Stimulated activated naive CD4-positive, alpha-beta T cell (primary cell): ENCODE measurements at places on chromosomes 4 and X.

DNA sequence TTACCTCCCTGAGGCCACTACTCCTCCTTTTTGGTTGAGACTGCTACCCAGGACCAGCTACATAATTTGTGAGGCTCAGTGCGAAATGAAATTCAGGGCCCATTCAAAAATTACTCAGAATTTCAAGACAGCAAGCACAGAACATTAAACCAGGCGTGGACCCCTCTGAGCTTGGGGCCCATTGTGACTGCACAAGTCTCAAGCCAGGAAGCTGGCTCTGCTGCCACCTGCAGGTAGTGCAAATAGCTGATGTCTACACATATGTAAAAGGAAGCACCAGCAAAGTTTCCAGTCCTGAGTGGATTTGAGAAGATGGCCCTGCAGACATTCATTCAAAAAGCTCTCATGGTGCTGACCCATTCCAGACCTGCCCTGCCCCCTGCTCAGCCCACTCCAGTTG lies 213.4 kb upstream of the LNX1 start:
- no peak for DNase-seq

- no peak for DNase-seq
Observed at GRCh38 chrX:80879143-80879542, 69.5 kb upstream of the BRWD3 start.

DNA sequence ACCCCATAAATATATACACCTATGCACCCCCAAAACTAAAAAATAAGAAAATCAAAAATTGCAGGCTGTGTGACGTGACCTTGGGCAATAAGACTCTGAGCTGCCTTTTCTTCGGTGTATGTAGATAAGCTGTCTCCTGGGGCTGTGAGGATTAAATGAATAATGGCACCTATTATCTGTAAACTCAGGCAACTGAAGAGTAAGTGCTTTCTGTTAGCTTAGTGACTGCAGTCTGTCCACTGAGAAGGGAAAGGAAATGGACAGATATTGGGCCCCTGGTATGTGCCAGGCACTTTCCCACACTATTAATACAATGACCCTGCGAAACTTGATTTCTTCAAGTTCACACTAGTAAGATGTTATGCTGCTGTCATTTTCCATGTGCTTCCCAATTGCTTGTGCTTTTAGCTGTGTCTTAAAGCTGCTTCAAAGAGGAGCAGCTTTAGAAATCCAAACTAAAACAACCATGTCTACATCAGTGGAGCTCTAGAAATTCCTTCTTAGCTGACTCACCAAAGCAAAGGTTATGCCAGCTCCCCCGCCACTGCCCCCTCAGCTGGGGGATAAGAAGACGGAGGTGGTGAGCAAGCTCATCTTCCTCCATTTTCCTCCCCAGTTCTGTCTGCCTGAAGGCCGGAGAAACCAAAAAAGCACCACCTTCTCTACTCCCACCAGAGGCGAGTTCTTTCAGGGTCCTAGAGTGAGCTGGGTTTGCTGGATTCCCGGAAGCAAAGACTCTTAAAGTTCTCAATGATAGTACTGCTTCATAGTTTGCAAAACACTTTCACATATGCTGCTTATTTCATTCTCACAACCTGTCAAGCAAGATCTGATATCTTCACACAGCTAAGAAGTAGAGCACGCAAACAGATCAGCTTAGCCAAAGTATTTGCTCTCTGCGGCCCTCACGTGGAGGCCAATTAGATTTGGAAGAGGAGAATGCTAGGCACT lies 8.8 kb upstream of the DGAT2L6 start:
- no peak for DNase-seq

- DNase-seq: no peak
Observed at GRCh38 chr4:182346675-182347375, 103.6 kb downstream of the TENM3 start.

DNA sequence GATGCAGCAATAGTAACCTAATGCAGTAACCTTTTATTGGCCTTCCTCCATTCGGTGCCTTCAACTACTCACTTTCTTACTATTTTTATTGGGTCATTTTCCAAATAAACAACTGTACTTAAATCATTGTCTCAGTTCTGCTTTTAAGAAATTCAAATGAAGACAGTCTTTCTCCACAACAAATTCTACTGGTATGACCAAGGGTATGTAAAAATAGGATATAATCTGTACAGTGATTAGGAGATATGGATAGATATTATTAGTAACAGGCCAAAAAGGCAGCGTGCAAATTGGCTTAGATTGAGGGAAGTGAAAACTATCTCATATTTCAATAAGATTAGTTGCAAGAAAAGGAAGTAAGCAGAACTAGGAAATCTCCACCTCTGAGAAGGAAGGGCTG lies 177.4 kb upstream of the PPP1R2C start:
- DNase-seq: no peak

GRCh38 chrX:47530049-47530448 lies 31.0 kb upstream of the ARAF start:
- no peak for DNase-seq

- no peak for DNase-seq
Observed at GRCh38 chr4:94939791-94940519, 182.2 kb downstream of the BMPR1B start.

DNA sequence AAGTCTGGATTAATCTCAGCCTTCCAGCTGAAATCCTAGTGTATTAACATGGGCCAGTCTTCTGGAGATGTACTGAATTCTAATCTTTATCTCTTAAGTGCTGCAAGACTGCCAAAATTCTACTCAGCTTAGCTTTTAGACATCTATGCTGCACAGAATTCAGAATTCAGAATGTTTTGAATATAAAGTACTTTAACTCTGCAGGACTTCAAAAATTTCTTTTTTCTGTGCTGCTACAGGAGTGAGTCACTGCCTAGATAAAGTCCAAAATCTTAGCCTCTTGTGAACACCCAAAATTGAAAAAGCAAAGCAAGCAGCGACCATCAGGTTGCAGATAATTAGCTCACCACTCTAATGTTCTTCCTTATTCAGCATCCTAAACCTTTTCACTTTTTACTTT lies 1092.6 kb upstream of the PCDH10 start:
- no peak for DNase-seq

DNA sequence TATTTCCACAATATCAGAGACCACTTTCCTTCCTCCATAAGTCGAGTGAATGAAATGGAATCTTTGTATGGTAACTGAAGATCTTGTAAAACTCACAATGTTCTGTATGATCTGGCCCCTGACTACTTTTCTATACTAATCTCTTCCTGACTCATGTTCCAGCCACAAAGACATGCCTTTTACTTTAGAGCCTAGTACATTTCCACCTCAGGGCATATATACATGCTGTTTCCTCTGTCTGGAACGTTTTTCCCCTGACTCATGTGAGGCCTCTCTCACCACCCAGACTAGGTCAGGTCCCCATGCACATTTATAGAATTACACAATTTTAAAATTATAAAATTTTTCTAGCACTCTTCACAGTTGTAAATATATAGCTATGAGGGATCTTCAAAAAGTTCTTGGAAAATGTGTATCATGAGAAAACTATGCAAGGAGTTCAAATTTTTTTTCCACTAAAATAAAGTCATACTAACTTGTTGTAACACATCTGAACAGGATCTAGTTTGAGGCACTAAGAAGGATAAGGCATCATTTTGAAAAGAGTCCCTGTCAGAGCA lies 208.8 kb downstream of the SH2D1A start:
- no peak for DNase-seq

- DNase-seq: no peak
Observed at GRCh38 chr4:8556341-8557150, 23.6 kb upstream of the GPR78 start.

DNA sequence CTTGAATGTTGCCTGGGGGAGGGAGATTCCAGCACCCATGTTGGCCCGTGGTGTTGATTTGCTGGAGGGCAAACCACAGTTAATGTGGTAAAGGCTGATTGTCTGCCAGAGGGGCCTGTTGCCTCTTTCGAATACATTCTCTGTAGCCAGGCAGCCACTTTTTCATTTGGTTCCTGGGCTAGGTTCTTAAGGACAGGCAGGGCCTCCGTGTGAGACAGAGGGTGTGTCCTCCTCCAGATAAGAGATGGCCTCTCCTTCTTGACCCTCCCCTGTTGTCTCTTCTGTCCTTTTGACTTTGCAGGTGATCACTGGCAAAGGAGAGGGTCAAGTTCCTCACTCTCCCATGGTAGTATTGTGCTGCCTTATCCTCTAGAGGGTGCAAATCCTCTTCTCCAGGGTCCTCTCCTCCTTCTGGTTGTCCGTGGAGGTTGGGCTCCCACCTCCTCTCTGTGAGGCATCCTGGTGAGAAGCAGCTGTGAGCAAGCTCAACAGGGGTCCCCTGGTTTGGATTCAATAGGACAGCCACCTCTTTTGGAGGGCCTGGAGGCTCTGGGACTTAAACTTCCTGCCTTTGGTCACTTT lies 44.9 kb downstream of the ZNF182 start:
- peak; percentile 26 for DNase-seq

DNA sequence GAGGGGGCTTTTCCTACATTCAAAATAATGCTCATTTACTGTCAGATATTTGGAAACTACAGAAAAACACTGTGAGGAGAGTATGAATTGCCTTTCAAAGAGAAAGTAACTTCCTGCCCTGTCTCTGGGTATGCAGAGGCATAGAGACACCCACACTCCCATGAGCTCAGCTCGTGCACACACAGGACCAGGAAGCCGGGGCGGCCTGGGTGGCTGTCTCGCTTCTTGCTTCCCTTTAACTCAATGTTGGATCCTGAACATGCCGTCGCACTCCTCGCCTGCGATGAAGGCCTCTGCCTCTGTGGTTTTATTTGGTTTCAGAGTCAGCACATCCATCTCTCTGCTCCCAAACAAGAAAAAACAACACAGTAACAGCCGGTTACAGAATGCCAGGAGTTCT lies 40.1 kb upstream of the GPR78 start:
- no peak for DNase-seq

GRCh38 chr4:79408063-79408462 lies at the start of gene GK2:
TSS of gene GK2 (minus strand) at chr4:79408228. CDS start at chr4:79408200, 28 bp downstream.
- no peak for DNase-seq

DNA sequence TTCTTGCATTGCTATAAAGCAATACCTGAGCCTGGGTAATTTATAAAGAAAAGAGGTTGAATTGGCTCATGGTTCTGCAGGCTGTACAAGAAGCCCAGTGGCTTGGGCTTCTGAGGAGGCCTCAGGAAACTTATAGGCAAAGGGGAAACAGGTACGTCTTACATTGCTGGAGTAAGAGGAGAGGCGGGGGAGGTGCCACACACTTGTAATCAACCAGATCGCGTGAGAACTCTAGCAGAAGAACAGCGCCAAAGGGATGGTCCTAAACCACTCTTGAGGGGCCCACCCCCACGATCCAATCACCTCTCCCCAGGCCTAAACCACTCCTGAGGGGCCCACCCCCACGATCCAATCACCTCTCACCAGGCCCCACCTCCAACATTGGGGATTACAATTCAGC lies 50.6 kb upstream of the SHOX start:
- no peak for DNase-seq

DNA sequence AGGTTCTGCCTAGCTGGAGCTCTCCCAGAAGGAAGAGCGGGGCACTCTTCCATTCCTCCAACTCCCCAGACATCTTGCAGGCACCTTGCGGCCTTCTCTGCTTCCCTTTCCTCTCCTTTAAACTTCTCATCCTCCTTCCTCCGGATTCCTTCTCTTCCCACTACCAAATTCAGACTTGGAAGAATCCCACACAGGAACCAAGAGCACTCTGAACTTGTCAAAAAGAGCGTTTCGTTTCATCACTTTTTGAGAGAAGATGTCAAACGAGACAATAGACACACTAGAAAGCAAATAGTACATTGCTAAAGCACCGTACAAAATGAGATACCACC lies 512 bp upstream of the UCP1 start:
- DNase-seq: no peak

DNA sequence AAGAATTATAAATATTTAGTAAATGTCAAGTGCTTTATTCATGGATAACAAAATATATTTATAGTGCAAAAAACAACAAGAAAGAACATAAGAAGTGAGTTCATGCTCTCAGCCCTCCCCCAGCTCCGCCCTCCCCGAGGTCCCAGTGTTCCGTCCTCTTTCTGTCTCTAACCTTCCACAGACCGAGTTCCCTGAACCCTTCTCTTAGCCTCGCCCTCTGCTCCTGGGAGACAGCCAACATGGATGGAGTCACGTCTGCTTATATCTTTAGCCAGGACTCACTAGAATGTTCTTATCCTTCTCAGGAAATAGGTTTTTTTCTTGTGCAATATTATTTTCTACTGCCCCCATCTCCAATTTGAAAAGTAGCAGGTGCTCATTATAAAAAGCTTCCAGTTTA lies 40.1 kb upstream of the HELT start:
- DNase-seq: no peak

DNA sequence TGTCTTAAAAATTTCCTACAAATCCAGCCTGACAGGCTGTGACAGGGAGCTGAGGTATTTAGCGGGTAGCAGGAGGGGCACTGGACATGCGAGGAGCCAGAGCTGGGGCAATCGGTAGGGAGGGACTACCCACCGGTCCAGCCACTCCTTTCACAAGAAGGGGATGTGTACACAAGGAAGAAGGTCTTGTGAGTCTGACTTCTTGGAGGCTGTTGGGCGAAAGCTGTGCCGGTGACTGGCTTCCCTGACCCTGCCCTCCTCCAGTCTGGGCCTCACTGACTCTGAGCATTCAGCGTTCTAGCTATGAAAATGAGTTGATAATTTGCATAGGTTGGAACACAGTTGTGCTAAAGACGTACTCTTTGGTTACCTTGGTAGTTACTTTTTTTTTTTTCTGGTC lies 12.7 kb upstream of the CXCL8 start:
- no peak for DNase-seq

DNA sequence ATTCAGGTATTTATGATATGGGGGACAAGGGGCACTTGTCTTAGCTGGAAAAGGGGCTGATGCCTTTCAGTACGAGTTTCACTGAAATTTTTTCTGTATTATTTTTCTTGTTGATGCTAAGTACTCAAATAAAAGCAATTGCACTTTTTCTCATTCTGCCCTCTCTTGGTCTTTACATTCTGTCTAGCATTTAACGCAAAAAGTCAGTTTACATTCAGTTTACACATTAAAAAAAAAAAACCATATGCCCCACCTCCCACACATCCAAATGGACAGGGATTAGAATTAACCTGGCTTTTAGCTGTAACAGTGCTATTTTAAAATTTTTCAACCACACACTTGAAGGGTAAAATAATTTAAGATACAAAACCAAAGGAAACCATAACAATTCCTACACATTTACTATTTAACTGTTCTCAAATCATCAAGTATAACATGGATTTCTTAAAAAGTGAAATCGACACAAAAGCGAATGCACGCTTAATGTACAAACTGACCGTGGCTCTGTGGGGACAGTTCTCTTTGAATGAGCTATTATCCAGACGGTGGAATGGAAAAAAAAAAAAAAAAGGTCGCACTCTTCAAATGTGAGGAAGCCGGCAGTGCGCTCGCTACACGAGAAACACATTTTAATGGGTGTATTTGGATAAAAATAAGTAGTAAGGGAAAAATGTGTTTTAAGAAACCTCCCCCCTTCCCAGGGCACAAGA lies 1.4 kb downstream of the AMMECR1 start:
- DNase-seq: no peak

DNA sequence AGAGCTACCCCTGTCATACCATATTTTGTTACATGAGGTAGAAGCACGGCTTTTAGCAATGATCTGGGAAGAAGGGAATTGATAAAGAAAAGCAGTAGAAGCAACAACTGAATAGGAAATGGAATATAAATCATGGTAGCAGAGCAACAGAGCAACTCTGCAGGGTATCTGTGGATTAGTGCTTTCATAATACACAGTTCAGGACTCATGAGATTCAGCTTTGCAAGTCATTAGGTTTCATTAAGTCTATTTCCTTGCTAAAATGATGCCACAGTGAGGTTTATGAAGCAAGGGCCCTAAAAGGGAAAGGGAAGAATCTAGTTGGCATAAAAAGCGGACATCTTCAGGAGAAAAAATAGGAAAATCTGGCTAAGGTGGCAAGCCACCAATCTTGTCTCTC lies 45.6 kb upstream of the GRPR start:
- no peak for DNase-seq
